ENCODE measurements at places on chromosomes 12 and 14.

DNA sequence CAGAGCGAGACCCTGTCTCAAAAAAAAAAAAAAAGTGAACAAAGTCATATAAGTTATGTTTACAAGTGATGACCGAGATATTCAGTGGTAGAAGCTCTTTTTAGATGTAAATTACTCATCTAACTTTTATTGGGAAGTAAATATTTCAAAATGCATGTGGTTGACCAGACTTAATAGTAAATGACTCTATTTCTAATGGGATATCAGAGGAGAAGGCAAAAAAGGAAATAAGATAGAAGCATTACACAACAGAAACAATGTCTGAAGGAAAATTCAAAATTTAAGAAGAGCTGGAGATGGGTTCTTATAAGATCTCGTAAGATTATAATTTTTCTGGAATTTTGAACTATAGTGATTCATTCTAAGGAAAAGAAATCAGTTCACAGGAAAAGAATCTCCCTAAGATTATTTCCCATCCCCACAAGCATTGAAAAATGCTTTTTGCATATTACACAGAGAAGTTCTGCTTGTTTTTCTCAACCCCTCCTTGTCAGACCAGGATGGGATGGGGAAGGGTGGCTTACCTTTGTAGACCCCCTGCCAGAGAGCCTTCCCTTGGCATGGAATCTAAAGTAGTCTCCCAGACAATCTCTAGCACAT lies 63.1 kb upstream of the STK38L start:
- DNase-seq: no peak

DNA sequence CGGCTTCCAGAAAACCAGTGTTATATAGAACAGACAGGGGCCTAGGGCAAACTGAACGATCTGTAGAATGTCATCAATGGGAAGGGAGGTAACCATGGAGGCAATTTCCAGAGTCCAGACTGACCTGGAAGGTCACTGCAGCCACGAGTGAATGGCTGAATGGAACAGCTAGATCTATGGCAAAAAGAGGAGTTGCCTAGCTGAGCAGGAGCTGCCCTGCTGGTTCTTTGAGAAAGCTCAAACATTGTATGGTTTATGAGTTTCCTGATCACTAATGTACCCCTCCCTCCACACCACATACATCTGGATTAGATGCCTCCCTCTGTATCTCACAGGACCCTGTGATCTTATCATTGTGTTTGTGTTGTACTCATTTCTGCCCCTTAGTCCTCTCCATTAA lies 1.0 kb upstream of the RERG start:
- no peak for DNase-seq

DNA sequence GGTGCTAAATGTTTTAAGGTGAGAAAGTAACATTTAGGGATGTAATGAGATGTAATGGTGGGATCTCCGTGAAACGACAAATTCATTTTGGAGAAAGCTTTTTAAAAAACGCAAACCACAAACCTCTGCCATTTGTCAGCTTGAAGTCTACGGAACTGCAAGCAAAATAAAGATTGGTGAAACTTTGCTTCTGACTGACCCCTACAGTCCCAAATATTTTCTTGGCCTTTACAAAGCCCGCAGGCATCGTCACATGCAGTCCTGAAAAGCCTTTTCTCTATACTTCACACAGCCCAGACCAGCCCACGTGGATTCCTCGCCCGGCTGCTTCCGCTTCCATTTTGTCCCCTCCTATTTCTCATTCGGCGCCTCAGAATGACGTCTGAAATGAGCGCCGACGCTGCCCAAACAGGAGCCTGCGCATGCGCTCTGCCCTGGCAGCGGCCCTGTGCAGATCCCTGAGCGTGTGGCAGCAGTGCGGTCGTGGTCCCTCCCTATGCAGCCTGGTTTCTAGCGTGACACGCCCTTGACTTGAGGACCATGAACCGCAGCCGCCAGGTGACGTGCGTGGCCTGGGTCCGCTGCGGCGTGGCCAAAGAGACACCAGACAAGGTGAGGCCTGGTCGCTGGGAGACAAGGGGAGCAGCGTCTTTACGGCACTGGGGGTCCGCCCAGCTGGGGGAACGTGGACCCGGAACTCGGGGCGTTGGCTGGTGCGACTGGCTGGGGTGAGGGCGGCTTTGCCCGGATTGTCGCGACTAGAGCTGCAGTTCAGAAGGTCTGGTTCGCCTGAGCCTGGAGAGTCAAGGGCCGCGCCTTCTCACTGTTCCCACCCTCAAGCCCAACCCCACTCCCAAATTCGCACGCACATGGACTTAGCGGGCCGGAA lies at the start of gene PWP1:
TSS of gene PWP1 (plus strand) at position 440 of the 889 bp plus-strand sequence. CDS start at position 541, 101 bp downstream.
- peak; percentile 96 for DNase-seq

DNA sequence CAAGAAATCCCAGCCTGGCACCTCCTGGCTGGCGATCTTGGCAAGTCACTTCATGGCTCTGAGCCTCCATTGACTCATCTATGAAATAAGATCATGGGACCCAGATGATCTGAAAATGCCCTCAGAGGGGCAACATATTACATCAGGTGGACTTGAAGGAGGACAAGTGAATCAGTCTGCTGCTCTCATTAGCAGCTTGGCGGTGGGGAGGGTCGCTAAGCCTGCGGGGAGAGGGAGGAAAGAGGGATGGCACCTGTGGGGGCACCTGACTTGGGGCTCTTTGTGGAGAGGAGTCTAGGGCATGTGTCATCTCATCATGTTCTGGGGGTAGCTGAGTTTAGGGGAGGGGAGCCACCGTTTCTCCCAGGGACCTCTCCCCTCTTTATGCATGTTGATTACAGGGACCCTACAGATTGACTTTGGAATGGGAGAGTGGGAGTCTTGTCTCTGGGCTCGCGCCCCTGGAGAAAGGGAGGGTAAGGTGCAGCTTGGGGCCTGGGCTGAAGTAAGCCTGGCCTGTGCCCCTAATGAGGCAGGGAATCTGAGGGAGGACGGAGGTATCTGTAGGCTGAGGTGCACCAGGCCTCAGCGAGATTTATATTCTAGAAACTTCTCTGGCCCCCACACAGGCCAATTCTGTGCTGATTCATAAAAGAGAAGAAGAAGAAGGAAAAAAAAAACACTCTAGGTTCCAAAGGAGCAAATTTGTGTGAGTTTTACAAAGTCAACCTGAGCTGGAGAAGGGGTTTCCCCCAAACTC lies 29.3 kb upstream of the BATF start:
- DNase-seq: no peak

- DNase-seq: no peak
These were observed 73.9 kb downstream of the ANO4 start for GRCh38 chr12:100868487-100868886.

GRCh38 chr12:1171657-1172408 lies 180.8 kb downstream of the ERC1 start:
- no peak for DNase-seq

DNA sequence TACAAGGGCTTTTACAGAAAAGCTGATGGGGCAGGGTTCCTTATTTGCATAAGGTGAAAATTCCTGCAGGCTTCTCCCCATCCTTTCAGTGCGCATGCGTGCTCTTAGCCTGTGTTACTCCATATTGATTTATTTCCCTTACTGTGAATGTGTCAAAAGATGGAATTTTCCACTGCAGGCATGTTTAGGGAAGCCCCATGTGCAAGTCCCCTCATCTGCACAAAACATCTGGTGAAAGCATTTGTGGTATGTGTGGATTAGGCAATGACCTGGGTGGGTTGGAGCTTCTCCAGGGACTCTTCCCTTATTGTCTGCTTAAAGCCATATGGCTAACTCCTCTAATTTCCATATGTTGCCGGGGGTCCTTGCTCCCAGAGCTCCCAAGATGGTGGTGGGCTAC lies 912.7 kb upstream of the LRFN5 start:
- no peak for DNase-seq

All from CD4-positive, alpha-beta T cell treated with Interleukin-10 for 1 hour (primary cell).